NCI-H1417 treated with DMSO at 0.1 percent for 48 hours (cell line): ENCODE measurements at places on chromosomes 4 and X.

DNA sequence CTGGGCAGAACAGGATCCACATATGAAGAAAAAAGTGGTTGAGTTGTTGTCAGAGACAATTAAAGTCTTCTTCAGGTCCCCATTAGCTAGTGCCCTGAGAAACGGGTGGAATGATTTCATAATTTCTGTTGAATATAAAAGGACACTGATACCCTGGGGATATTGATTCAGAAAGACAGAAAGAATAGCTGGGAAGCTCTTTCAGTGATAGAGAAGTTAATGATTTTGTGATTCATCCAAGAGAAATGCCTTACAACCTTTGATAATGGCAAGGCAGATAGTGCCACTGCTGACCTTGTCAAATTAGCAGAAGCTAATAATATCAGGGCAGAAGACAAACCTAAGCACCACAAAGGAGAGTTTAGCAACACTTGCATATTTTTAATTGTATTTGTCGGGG is 37.9 kb downstream of the UNC5C start:
- DNase-seq, result no peak

- DNase-seq, result no peak
Observed at GRCh38 chr4:7649741-7650531, 215.2 kb upstream of the PSAPL1 start.

GRCh38 chr4:184699941-184700340 is 34.0 kb downstream of the CENPU start:
- no peak for DNase-seq

- DNase-seq, result no peak
Observed at GRCh38 chr4:145279122-145279960, 99.0 kb upstream of the OTUD4 start.

- DNase-seq, result no peak
Observed at GRCh38 chrX:150771116-150771515, 77.9 kb downstream of the MTMR1 start.

DNA sequence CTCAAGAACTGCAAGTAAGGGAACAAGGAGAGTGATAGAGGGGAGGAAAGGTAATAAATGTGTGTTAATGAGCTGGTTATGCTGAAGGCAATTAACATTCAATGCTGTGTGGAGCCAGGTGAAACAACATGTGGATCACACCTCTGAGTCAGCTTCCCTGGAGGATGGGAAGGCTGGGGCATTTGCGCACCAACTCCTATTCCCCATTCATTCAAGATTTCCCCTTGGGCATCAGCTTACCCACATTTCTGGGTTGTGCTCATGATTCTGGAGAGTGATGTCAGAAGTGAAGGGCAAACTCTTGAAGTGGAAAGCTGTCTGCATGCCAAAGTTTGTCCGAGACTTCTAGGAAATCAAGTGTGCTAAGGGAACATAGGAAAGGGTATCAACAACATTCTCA is 461.4 kb downstream of the MID1IP1 start:
- no peak for DNase-seq
